HuH-7 (cell line): ENCODE measurements at places on chromosomes 3 and 15.
A peak's percentile ranks its signal among the peaks of the same experiment; 100 is the strongest.

GRCh38 chr3:162034368-162034767, 537.8 kb downstream of the OTOL1 start:
- no peak for DNase-seq

- no peak for DNase-seq
These were observed 925.1 kb upstream of the NR2F2 start for GRCh38 chr15:95405447-95405846.

GRCh38 chr3:51605938-51606337, 65.1 kb upstream of the TEX264 start:
- no peak for DNase-seq

DNA sequence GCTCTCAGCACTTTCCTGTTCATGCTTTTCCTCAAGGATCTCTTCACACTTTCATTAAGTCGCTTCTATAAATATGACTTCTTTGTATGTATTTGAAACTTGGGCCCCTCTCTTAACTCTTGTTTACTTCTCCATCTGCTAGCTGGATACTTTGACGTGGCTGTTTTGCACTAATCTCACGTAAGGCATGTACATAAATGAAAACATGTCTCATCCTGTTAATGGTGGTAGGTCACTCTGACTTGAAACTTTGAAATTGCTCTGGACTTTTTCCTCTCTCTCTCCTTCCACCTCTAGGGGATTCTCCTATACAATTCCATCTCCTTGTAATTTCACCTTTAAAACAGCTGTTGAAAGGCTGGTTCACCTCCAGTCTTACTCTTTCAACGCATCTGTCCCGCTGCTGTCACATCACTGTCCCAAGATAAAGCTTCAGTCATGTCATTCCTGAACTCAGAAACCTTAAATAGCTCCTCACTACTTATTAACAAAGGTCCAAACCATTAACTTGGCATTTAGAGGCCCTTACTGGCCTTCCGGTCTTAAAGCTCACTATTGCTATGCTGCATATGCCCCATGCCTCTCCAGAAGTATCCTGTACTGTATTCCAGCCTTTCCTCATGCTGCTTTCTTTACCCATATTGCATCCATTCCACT, 1.2 kb downstream of the BLOC1S6 start:
- DNase-seq, result no peak

DNA sequence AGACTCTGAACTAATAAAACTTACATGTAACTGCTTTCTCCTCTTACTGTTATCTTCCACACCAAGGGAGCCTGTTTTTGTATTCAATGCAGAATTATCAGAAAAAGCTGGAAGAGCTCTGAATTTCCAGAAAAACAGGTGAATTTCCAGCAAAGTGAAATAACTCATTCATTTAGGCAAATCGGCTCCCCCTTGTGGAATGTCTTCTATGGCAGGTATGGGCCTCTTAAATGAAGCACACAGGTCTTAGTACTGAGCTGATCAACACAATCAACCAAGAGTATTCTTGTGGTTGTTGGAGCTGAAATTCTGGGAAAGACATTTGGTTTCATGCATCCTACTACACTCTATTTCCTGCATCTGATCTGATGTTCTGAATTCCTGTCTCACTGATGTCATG, 31.0 kb upstream of the PTPRG start:
- peak; percentile 2 for DNase-seq
